Stimulated activated CD8-positive, alpha-beta memory T cell treated with anti-CD3 and anti-CD28 coated beads, Interleukin-2, amount 100 ng/mL, for 1 hour (primary cell): ENCODE measurements at places on chromosomes 16 and 17.

DNA sequence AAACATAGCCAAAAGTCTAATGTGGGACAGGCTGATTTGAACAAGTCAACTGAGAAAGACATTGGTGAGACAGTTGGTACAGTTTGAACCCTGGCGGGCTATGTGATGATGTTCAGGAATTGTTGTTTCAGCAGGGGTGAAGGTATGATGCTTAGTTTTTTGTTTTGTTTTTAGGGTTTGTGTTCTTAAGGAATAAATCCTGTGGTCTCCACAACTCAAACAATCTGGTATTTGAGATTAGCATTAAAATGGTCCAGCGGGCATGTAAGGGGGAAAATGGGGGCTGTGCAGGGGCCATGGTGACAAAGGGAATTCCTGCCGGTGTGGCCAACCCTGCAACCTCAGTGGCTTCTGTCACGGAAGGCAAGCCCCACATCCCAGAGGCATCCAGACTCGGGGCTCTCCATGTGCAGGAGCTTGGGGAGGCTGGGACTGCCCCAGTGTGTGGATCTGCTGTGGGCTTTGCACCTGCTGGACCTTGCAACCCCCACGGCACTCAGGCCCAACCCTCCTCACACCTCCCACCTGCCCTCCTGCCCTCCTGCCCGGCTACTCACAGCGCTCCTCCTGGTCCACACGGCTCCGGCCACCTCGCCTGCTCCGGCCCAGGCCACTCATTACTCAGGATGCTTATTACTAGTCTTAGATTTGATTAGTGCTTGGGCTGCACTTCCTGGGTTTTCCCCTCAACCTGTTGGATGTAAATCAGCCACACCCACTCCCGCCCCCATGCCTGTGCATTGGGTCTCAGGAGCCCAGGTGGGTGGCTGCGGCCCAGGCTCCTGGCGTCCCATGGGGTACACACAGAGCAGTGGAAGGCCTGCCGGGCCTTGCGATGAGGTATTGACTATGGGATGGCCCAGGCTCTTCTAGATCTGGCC is at the start of gene TNFRSF13B:
Gene TNFRSF13B, minus strand, starts transcription at position 661 of the 881 bp plus-strand sequence. Its CDS starts 43 bp downstream, at position 618.
- DNase-seq = no peak

DNA sequence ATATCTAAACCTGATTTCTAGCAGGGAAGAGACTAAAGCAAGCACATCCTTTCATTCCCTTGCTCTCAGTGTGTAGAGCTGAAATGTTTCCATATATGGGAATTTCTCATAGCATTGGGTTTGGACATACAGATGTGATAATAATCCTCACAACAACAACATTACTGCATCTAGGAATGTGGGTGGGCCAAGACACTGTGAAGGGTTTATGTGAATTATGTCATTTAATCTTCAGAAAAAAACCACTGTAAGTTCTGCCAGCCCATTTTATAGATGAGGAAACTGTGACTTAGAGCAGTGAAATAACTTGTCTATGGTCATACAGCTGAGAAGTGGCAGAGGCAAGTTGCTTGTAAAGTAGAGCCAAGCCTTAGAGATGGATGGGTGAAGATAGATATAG is 5.2 kb downstream of the OMG start:
- no peak for DNase-seq

GRCh38 chr17:5527601-5528250 is 41.4 kb downstream of the MIS12 start:
- no peak for DNase-seq

- no peak for DNase-seq
These were observed 19.4 kb upstream of the UBE2I start for GRCh38 chr16:1290063-1290501.

DNA sequence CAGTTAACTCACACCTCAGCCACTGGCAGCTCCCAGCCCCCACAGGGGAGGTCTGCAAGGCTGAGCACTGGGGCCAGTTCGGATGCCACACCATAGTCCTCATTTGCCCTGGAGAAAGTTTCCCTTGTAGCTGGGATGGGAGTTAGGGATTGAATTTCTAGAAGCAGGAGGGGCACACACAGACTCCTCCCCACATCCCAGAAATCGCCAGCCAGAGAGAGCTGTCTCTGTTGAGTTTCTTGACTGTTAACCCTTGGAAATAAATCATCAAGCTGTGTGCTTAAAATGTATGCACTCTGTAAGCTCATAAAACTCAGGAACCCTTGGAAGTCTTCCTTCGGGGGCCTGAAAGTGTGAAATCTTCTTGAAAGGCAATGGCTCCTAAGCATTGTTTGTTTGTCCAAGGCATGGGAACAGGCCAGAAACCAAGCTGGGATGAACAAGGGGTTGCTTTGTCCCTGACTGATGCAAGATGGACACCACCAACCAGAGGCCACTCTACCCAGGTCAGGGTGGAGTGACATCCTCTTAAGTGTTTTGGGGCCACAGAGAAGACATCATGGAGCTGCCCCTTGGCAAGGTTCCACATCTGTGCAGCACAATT is 394 bp upstream of the PRM3 start:
- DNase-seq = no peak

- DNase-seq = no peak
These were observed 13.3 kb upstream of the CD300LD start for GRCh38 chr17:74605361-74605760.

- DNase-seq = no peak
These were observed 271.4 kb downstream of the MAF start for GRCh38 chr16:79329166-79329521.

- DNase-seq = no peak
These were observed 67.3 kb downstream of the ANKRD11 start for GRCh38 chr16:89422905-89423630.

- no peak for DNase-seq
These were observed 91.8 kb downstream of the KCNJ12 start for GRCh38 chr17:21467739-21468490.
